ENCODE measurements at places on chromosomes 5 and 9. TPM values are rescaled to one million over a fixed set of nuclear protein-coding genes. Genes with fewer than 3 reads are reported as not detected.
A peak's percentile ranks its signal among the peaks of the same experiment; 100 is the strongest.

- no peak for DNase-seq
These were observed 231.9 kb downstream of the NDUFS4 start for GRCh38 chr5:53792338-53792737.

SV2C gene
- 0.07 TPM for total RNA-seq

PCDHGB2 gene
- total RNA-seq, result 0.14 TPM

DNA sequence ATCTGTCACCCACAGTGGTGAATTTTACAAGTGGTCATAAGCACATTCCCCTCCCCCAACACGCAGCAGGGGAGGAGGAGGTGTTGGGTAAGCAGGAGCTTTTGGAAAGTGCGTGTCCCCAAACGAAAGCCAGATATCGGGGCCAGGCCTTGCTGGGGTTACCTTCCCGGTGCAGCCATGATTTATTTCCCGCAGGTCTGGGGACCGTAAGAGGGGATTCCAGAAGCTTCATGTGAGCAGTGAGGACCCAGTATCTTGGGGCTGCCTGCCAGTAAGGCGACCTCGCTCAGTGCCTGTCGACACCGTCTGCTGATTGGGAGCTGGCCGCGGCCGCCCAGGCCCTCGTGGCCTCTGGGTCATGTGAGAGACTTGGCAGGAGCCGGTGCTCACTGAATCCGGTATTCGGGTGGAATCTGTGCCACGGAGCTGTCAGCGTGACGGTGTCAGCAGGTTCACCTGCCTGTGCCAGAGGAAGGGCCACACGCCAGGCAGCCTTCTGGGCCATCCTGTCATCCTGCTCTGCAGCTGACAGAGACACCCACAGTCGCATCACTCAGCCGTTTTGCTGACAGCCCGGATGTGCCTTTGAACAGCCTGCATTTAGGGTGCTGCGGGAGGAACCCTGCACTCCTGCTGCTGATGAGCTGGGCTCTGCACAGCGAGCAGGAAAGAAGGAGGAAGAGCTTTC lies 37.3 kb downstream of the SEC61B start:
- peak; percentile 68 for DNase-seq

DNA sequence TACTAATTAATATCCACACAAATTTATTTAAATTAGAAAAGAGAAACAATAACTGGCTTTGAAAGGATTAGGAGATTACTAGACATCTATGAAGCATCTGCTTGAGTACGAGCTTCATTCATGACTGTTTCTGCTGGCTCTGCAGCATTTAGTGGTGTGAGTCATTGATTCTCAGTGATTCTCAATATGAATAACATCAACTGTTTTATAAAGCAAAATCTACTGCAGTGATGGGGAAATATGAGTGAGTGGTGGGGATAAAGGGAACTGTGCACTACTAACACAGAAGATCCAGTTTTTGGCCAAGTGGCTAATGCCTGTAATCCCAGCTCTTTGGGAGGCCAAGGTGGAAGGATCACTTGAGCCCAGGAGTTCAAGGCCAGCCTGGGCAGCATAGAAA lies 8.4 kb downstream of the FNBP1 start:
- DNase-seq, result peak; percentile 61

DNA sequence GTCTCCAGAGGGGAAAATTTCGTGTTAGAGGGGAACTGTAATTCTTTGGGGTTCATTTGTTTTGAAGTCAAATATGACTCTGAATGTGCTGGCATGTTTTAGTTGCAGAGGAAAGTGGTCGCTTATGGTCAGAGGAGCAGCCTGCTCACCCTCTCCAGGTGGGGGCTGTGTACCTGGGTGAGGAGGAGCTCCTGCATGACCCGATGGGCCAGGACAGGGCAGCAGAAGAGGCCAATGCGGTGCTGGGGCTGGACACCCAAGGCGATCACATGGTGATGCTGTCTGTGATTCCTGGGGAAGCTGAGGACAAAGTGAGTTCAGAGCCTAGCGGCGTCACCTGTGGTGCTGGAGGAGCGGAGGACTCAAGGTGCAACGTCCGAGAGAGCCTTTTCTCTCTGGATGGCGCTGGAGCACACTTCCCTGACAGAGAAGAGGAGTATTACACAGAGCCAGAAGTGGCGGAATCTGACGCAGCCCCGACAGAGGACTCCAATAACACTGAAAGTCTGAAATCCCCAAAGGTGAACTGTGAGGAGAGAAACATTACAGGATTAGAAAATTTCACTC lies 13.5 kb downstream of the TXNDC15 start:
- DNase-seq, result no peak

GRCh38 chr9:5041390-5042115 lies 56.5 kb downstream of the JAK2 start:
- DNase-seq, result no peak

DNA sequence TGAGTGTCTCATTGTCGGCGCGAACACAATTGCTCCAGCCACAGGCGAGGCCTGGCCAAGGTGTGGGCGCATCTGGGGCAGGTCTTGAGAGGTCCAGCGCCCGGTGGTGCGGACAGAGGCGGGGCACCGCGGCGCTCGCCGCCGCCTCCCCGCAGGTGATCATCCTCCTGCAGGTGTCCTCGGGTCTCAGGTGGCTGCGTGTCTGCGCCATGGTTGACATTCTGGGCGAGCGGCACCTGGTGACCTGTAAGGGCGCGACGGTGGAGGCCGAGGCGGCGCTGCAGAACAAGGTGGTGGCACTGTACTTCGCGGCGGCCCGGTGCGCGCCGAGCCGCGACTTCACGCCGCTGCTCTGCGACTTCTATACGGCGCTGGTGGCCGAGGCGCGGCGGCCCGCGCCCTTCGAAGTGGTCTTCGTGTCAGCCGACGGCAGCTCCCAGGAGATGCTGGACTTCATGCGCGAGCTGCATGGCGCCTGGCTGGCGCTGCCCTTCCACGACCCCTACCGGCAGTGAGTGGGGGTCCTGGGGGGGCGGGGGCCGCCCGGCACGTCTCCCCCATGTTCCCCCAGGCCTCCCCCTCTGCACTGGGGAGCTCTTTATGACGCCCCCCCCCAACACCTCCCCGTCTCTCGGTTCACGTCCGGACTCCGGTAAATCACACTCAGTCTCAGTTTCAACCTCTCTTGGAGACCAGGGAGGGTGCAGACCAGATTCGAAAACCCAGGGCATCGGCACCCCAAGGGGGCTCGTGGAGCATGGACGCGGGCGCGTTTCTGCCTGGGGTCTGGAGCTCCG lies 446 bp downstream of the NXNL2 start:
- DNase-seq, result peak; percentile 17

SHROOM1 gene
- 2.1 TPM for total RNA-seq

WNK2 gene
- 2.8 TPM for total RNA-seq

GRCh38 chr9:129109537-129109903 lies 1.1 kb downstream of the CRAT start:
- peak; percentile 56 for DNase-seq

- no peak for DNase-seq
These were observed 205.3 kb upstream of the HAPLN1 start for GRCh38 chr5:83925955-83926337.

DNA sequence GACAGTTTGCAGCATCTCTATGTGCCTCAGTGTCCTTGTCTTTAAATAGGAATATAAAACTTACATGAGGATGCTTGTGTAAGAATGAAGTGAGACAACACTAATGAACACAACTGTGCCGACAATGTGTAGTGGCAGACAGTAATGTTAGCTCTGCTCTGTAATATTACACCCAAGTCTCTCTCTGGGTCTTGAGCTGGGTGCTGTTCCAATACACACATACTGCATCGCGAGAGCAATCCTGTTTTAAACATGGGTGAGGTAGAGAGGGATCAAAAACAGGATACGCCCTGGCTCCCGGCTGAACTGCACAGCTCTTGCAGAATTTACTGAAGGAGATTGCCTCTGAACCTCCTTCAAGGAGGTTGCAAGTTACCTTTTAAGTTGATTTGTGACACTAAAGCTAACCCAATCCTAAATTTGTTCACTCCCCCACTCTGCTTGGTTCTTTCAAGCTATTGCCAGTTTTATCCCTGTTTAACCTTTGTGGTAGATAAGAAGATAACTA lies 155.2 kb upstream of the ISL1 start:
- no peak for DNase-seq

TNFSF15 gene
- 0.23 TPM for total RNA-seq

- DNase-seq, result no peak
These were observed 60.1 kb downstream of the TAF11L14 start for GRCh38 chr5:17694371-17694770.

DNA sequence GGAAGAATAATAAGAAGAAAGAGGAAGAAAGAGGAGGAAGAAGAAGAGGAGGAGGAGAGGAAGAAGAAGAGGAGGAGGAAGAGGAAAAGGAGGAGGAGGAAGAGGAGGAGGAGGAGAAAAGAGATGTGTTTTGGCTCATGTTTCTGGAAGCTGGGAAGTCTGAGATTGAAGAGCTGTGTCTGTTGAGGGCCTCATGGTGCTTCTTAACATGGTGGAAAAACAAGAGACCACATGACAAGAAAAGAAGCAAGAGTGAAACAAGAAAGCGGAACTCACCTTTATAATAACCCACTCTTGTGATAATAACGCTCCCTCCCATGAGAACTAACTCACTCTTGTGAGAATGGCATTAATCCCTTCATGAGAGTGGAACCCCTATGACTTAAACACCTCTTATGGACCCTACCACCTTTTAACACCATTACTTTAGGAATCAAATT lies 36.1 kb upstream of the RANBP6 start:
- no peak for DNase-seq

- no peak for DNase-seq
These were observed 23.3 kb downstream of the TMEM171 start for GRCh38 chr5:73143716-73144115.

- no peak for DNase-seq
These were observed 108.1 kb upstream of the FBN2 start for GRCh38 chr5:128646176-128646575.

DNA sequence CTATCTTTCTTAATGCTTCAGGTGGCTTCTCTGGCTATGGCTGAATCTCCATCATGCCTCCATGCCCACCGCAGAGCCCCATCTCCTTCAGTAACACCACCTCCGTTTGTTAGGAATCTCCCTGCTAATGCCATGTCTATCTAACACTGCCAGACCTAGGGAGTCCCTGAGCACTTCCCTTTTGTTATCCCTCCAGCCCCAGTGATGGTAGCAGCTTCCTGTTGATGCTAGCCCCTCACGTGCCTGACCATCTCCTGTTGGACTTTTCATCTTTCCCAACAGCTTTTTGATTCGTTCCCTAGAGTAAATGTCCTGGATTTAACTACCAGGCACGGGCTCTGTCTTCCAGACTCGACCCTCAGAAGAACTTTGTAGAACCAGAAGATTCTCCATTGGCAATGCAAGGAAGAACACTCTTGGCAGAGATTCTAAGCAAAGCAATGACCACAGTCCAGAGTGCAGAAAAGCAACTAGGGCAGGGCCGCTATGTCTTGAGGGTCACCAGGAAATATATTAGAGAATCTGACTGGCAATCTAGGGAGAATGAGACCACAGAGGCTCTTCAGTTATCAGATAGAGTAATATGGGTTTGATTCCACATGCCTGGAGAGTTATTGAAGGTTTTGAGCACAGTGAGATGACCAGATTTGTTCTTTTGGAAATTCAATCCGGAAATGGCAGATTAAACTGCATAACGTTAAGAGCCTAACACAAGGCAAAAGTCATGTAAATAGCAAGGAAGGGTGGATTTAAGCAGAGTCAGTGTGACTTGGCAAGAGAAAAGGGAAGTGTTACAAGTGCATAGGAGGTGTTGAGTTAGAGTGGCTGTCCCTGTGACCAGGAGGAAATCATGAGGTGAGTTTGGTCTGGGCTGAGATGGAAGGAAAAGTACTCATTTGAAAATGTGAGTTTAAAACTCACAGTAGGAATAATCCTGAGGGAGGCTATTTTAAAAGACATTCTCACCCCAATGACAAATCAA lies 555.2 kb downstream of the ACTL7B start:
- no peak for DNase-seq

TAF11L10 gene
- total RNA-seq, result not detected

- DNase-seq, result no peak
These were observed 7.2 kb downstream of the SNAPC4 start for GRCh38 chr9:136392538-136393449.

SLCO6A1 gene
- not detected for total RNA-seq

PCDHB5 gene
- total RNA-seq, result not detected

- DNase-seq, result no peak
These were observed 60.4 kb upstream of the CDK5RAP2 start for GRCh38 chr9:120640380-120640779.

All from activated CD8-positive, alpha-beta T cell treated with anti-CD3 and anti-CD28 coated beads for 36 hours (primary cell).